ENCODE measurements at places on chromosomes 1 and 21. TPM values are rescaled to one million over a fixed set of nuclear protein-coding genes. Genes with fewer than 3 reads are reported as not detected.

DNA sequence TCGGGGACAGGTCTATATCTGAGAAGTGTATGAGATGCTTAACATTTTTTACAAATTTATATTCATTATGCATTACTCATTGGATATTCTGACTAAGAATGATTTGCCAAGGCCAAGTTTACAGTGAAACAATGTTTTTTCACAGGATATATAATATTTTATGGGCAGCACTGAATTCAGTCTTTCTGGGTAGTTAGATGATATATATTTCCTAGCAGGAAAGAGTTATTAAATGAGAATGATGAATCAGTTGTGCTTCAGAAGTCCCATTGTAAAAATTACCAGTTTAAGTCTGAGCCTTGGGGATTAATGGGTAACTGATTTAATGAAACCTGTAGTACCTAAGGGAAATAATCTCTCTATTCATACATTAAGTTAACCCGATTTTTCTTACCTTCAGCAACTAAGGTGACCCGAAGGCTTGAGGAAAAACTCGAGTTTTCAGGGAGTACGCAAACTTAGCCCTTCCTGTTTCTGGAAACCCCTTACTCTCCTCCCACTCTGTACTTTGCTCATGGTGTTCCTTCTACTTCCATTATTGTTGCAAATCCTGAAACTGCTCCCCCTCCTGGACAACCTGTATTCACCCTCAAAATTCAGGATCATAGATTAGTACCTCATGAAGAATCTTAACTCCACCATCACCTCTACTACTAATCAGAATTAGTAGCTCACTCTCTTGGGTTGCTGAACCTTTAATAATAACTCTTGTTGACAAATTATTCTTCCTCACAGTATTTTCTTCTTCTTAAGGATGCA lies 135.1 kb downstream of the AK5 start:
- no peak for DNase-seq
- H3K36me3 ChIP-seq = peaks cover 4% of the 10 kb centered on the region
- H3K4me1 ChIP-seq = peaks cover 28% of the 10 kb centered on the region
- no peak overlapping the region for H3K27ac ChIP-seq

DNA sequence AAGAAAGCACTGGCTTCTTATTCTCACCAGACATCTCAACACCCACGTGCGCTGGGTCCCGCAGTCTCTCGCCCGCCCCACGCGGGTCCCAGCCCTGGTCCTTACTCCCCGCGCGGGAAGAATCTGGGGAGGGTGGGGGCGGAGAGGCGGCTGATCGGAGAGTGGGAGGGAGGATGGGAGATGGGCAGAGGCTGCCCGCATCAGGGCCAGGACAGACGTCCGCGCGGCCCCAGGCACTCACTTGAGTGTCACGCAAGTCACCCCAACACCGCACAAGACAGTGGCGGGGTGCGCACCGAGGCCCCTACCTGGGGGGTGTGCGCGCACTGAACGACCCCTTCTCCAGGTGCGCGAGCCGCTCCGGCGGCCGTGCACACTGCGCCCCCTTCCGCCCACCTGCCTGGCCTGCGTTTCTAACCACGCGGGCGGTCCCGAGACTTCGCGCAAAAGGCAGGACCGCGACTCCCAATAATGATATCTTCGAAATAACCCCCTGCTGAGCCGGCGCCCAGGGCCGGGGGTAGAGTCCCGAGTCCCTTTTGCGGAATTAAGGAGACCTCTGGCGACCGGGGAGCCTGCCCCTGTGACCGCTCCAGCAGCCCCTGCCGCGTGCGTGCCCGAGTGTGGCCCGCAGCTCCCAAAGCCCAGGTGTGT lies 6.0 kb upstream of the SIM2 start:
- peaks cover 79% of the 10 kb centered on the region for H3K27me3 ChIP-seq
- H3K4me3 ChIP-seq = no peak overlapping the region
- H3K36me3 ChIP-seq = no peaks in the 10 kb centered on the region
- peaks cover 5% of the 10 kb centered on the region for H3K4me1 ChIP-seq
- no peak for DNase-seq
- no peak overlapping the region for H3K27ac ChIP-seq

RGS13 gene
- 0.64 TPM for total RNA-seq

DNA sequence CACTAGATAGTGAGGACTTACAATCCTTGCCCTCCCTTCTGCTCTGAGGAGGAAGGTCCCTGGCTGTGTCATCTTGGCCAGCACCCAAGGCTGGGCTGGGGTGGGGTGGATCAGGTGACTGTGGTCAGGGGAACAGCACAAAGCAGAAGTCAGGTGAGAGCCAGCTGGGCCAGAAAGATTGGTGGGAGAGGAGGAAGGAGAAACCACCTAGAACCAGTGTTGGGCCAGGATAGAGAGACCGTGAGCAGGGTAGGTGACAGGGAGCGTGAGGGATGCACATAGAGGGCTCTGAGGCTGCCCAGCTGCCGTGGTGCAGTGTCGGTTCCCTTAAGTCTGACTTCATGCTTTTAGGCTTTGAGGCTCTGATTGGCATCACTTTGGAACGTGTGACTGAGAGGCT lies 22.7 kb downstream of the NCF2 start:
- H3K4me3 ChIP-seq = no peak overlapping the region
- no peaks in the 10 kb centered on the region for H3K36me3 ChIP-seq
- no peaks in the 10 kb centered on the region for H3K4me1 ChIP-seq
- no peaks in the 10 kb centered on the region for H3K27me3 ChIP-seq

S100A5 gene
- not detected for total RNA-seq
